ENCODE measurements at places on chromosomes 5 and 9.

DNA sequence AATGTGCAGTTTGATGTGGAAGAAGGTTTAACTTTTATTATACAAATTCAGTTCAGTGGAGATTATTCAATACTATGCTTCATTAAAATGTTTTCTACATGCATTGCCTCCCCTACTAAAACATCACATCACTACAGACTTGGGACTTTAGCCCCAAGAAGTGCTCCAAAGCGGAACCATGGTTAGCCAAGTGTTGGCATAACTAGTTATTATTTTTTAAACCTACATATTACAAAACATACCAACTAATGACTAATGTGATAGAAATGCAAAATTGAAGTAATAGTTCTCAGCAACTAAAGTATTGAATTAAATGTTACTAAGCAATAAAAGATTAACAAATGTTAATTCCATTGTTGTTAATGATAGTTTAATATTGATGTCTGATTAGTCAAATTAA, 74.5 kb downstream of the XRCC4 start:
- no peak for DNase-seq
- H3K27ac ChIP-seq = no peak overlapping the region
- H3K36me3 ChIP-seq = no peaks in the 10 kb centered on the region
- no peaks in the 10 kb centered on the region for H3K4me1 ChIP-seq
- H3K27me3 ChIP-seq = no peaks in the 10 kb centered on the region

- no peak for DNase-seq
- H3K36me3 ChIP-seq = no peaks in the 10 kb centered on the region
- H3K4me3 ChIP-seq = no peak overlapping the region
- no peaks in the 10 kb centered on the region for H3K27me3 ChIP-seq
- H3K27ac ChIP-seq = no peak overlapping the region
Observed at GRCh38 chr9:117191504-117192261, 223.2 kb downstream of the ASTN2 start.

GRCh38 chr5:1466631-1467265, 21.5 kb upstream of the SLC6A3 start:
- no peak overlapping the region for H3K4me3 ChIP-seq
- no peak for DNase-seq
- peaks cover 14% of the 10 kb centered on the region for H3K36me3 ChIP-seq
- no peaks in the 10 kb centered on the region for H3K27me3 ChIP-seq

GRCh38 chr5:155103146-155103545, 89.6 kb downstream of the KIF4B start:
- no peaks in the 10 kb centered on the region for H3K36me3 ChIP-seq
- H3K27me3 ChIP-seq = peaks cover 18% of the 10 kb centered on the region
- H3K27ac ChIP-seq = no peak overlapping the region
- no peak for DNase-seq
- H3K4me1 ChIP-seq = no peaks in the 10 kb centered on the region

- H3K27ac ChIP-seq = no peak overlapping the region
- H3K4me1 ChIP-seq = no peaks in the 10 kb centered on the region
- H3K36me3 ChIP-seq = no peaks in the 10 kb centered on the region
- no peaks in the 10 kb centered on the region for H3K27me3 ChIP-seq
- no peak overlapping the region for H3K4me3 ChIP-seq
Observed at GRCh38 chr9:16653491-16654399, 216.7 kb downstream of the BNC2 start.

DNA sequence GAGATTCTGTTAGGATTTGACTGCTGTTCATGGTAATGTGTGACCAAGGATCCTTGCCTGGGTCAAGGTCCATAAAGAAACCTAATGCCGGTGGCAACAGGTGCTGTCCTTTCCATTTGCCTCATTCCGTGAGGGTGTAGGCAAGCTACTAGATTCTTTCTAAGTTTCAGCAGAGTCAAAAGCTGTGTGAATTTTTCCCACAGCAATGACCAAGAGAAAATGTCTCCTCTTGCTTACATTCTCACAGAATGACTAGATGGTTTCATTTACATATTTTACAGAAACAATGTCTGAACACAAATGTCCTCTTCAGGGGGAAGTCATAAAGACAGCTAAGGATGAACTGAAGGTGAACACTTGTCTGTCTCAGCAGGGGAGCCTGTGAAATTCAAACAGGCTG, 75.3 kb upstream of the SV2C start:
- H3K4me1 ChIP-seq = no peaks in the 10 kb centered on the region
- H3K27ac ChIP-seq = no peak overlapping the region
- H3K4me3 ChIP-seq = no peak overlapping the region

DNA sequence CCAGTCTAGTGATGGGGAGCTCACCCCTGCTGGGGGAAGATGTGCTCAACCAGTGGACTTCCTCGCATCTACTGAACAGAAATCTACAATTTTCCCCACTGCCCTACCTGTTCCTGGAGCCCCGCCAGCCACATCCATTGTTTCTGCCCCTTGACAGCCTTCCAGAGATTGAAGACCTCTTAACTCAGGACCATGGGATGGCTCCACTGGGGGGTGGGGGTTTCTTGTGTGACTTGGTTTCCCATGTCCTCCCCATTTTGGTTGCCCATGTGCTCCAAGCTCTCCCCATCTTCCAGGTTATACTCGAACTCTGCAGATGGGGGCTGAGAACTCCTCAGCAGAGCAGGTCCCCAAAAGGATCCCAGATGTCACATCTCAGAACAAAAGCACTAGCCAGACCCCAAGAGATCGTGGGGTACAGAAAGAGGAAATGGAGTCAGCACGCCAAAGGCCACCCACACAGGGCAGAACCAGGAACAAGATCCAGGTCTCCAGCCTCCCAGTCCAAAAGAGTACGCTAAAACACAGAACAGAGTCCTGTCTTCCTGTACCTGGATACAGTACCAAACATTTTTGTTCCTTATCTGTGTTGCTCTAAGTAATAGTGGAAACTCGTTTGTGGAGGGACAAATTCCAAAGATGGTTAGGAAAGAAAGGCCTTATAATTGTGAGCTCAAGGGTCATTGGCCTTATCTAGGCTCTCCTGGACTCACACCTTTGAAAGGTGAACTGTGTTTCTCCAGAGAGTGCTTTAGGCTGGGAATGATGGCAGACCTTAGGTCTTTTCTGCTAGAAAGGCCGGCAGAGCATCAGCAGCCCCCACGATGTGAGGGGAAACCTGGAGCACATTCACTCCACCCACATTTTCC, 15.8 kb downstream of the CORO2A start:
- H3K4me3 ChIP-seq = no peak overlapping the region
- H3K36me3 ChIP-seq = no peaks in the 10 kb centered on the region
- H3K4me1 ChIP-seq = peaks cover 19% of the 10 kb centered on the region
- H3K27ac ChIP-seq = no peak overlapping the region
- H3K27me3 ChIP-seq = no peaks in the 10 kb centered on the region
- no peak for DNase-seq
